KBM-7 (cell line): ENCODE measurements at places on chromosomes 2 and 18.
A peak's percentile ranks its signal among the peaks of the same experiment; 100 is the strongest.

DNA sequence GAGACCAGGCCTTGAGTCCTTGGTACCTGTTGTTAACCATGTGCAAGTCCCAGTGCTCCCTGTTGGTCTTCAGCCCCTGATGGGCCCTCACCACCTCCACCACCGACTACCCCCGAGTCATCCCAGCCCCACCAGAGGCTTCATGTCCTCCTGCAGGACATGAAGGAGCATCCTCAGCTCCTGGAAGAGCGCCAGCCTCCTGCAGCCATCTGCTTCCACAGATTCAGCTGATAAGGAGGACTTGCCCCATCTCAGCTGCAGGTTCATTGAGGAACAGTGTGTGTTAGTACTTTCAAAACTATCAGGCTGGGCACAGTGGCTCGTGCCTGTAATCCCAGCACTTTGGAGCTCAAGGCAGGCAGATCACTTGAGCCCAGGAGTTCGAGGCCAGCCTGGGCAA lies 151.9 kb downstream of the ATP9B start:
- DNase-seq, result no peak

GRCh38 chr2:101415220-101415619 lies 27.9 kb upstream of the CREG2 start:
- peak; percentile 17 for DNase-seq

GRCh38 chr2:24448797-24449196 lies 42.3 kb upstream of the NCOA1 start:
- DNase-seq, result peak; percentile 86

- no peak for DNase-seq
Measured at GRCh38 chr2:31269087-31269486, 35.1 kb downstream of the EHD3 start.

- no peak for DNase-seq
Measured at GRCh38 chr2:231187736-231188505, 10.5 kb upstream of the ARMC9 start.

DNA sequence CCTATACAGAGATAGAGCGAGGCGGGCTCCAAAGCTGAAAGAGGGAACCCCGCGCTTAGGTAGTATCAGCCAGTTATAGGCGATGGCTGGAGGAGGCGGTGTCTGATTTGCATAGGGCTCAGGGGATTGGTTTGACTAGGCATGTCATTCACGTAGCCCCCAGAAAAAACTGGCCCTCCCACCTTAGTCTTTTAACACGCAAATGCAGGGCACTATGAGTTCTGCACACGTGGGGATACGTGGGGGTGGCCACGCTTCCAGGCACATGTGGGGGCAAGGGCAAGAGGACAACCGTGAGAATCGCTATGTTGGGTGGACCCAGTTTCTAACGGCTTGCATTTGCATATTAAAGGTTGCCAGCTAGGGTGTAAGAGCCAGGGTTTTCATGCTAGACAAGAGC lies 56.7 kb upstream of the MSTN start:
- DNase-seq, result no peak

- DNase-seq, result no peak
Measured at GRCh38 chr2:54092940-54093339, 22.5 kb upstream of the ACYP2 start.

- no peak for DNase-seq
Measured at GRCh38 chr2:189454009-189454408, 12.7 kb downstream of the WDR75 start.

DNA sequence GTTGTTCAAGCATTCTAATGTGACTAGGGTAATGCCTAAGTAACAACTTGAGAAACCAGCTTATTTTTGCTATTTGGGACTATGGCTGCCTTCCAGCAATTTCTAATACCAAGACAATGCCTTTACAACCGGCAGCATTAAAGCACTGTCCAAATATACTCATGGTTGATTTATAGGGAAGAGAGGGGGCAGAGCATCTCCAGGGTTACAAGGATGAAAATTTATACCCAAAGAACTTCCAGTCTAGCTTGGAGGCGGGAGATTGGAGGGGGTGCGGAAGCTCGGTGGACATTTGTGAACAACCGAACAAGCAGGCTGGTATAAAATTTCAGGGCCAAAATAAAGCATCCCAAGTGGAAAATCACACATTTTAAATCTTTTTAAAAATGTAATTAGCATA lies 294.9 kb upstream of the STON1 start:
- no peak for DNase-seq

- DNase-seq, result no peak
Measured at GRCh38 chr2:200065477-200065876, 110.1 kb downstream of the MAIP1 start.

DNA sequence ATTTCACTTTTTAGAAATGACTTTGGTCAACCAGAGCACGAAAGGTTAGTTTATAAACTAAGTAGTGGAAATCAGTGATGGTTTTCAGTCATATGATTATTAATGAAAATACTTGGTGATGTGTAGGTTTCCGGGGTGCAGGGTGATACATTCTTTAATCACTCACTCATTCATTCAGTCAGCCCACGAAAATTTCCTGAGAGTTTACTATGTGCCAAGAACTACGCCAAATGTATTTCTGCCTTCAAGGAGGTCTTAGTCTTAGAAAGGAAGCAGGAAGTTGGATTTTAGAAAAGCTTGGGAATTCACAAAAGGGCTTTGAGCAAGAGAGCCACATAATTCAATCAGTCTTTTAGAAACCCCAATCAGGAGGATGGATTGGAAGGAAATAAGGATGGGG lies 543.6 kb downstream of the PLCL1 start:
- DNase-seq, result no peak
